ENCODE measurements at places on chromosomes 7 and 10.
A peak's percentile ranks its signal among the peaks of the same experiment; 100 is the strongest.

- no peak for DNase-seq
These were observed 391.3 kb downstream of the DNAJB6 start for GRCh38 chr7:157727964-157728615.

- DNase-seq, result no peak
These were observed 355.5 kb downstream of the GLRX3 start for GRCh38 chr10:130491693-130492050.

GRCh38 chr7:159121068-159121467 is 23.6 kb downstream of the VIPR2 start:
- no peak for DNase-seq

DNA sequence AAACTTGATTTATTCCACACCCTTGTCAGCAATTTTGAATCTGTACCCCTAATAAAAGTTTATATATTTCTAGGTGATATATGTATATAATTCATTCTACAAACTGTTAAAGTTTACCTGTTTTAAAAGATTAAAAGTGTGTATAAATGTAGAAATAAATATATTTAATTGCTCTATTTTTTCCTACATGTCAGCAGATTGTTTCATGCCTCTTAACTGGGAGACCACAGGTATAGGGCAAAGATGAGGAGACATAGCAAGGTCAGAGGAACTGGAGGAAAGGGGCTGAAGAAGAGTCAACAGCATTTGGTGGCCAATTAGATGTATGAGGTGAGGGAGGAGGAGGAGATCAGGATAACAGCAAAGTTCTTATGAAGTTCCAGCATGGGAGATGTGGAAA is 109.8 kb downstream of the GLCCI1 start:
- no peak for DNase-seq

GRCh38 chr10:89025453-89025852 is 34.9 kb downstream of the FAS start:
- no peak for DNase-seq

DNA sequence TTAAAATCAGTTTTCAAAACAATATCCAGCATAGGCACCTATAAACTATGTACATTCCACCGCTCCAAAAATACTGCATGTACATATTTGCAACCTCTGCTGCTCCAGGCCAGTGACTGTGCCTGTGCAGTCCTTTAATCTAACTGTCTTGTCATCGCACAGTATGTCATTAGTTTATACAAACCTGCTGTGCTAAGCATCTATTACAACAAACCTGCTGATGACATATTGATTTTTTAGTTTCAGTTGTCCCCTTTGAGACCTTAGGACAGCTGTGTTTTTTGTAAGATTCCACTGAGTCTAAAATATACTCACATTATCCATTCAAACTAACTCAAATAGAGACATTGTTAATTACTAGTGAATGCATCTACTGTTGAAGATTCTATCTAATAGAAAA is 33.1 kb downstream of the SEMA3C start:
- DNase-seq, result no peak

DNA sequence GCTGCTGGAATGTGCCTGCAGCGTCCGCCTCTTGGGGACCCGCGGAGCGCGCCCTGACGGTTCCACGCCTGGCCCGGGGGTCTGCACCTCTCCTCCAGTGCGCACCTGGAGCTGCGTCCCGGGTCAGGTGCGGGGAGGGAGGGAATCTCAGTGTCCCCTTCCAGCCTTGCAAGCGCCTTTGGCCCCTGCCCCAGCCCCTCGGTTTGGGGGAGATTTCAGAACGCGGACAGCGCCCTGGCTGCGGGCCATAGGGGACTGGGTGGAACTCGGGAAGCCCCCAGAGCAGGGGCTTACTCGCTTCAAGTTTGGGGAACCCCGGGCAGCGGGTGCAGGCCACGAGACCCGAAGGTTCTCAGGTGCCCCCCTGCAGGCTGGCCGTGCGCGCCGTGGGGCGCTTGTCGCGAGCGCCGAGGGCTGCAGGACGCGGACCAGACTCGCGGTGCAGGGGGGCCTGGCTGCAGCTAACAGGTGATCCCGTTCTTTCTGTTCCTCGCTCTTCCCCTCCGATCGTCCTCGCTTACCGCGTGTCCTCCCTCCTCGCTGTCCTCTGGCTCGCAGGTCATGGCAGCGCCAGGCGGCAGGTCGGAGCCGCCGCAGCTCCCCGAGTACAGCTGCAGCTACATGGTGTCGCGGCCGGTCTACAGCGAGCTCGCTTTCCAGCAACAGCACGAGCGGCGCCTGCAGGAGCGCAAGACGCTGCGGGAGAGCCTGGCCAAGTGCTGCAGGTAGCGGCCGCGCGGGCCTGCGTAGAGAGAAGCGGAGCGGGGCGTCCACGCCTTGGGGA is 645 bp downstream of the SLC26A4 start:
- DNase-seq, result no peak

DNA sequence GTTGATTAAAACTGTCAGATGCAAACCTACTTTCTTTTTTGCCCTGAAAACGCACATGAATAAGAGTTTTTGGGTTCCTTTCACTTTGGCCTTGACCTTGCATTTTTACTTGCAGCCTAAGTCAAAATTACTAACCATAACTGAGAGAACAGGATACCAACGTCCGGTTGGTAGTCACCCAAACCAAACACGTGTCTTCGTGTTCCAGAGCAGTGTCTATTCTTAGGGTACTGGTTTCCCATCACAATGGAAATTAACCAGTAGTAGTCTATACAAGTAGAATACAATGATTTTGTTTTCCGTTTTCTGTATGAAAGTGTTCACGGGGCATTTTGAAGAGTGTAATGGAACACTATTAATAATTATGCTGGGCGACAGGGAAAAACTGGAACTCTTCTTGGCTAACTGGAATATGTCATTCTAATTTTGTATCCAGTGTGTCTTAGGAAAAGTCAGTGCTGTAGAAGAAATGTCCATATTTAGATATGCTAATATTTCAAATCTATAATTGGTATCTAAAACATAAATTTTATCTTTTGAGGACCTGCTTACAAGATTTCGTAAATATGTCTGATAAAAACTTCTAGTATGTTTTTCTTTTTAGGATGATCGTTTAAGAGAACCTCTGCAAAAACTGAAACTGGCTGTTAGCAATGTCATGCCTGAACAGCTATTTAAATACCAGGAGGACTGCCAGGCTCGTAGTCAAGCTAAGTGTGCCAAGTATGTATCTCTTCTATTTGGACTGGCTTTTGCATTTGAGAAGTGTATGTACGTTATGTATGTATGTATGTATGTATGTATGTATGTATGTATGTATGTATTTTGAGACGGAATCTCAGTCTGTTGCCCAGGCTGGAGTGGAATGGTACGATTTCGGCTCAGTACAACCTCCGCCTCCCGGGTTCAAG is 40.9 kb downstream of the UBN2 start:
- DNase-seq, result no peak

- no peak for DNase-seq
These were observed 191.5 kb downstream of the PHTF2 start for GRCh38 chr7:77989981-77990566.

- peak; percentile 90 for DNase-seq
These were observed 6.8 kb downstream of the FAM131B start for GRCh38 chr7:143355450-143356385.

DNA sequence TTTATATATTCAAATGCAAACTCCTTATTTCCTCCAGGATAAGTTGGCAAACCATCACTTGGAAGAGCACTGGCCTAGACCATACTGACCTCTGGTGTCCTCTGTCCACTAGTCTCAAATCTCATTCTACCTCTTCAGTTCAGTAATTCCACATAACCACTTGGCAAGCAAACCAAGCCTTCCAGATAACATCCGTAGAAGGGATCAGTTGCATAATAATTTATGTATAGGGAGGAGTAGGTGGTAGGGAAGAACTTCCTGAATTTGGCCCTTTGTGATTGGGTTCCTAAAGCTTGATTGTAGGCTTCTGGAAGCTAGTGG is 55.0 kb downstream of the WAC start:
- no peak for DNase-seq

- DNase-seq, result no peak
These were observed 179.2 kb downstream of the RELN start for GRCh38 chr7:103810112-103810744.

GRCh38 chr7:1899196-1899595 is 229.1 kb downstream of the ELFN1 start:
- no peak for DNase-seq

- DNase-seq, result peak; percentile 51
These were observed 50.3 kb downstream of the FAM53B start for GRCh38 chr10:124693801-124694416.

- no peak for DNase-seq
These were observed 36.5 kb downstream of the C10orf71 start for GRCh38 chr10:49335364-49335972.

GRCh38 chr7:98831641-98832221 is 38.1 kb downstream of the TMEM130 start:
- no peak for DNase-seq

- no peak for DNase-seq
These were observed 134.1 kb downstream of the SH2D4B start for GRCh38 chr10:80671847-80672246.

GRCh38 chr7:116543664-116544063 is 18.8 kb downstream of the CAV1 start:
- DNase-seq, result no peak

DNA sequence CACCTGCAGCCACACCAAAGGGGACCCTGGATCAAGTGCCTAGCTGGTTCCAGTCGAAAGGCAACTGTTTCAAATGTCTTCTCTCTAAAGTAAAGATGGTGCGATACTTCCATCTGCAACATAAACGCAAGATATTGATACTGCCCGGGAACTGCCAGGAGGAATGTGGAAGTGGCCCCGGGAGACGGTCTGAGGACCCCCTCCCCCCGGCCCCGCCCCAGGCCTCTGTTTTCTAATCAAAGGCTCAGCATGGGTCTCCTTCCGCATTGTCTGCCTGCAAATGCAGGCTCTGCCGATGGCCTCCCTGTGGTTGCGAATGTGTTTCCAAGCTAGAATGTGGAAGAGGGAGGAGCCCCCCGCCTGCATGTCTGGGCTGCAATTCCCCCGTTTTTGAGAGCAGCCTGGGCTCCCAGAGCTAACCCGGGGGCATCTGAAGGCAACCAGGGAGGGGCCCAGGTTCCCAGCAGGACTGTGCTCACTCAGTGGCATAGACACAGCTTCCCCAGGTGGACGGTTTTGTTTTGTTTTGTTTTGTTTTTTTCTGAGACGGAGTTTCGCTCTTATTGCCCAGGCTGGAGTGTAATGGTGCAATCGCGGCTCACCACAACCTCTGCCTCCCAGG is 223.9 kb upstream of the PPP2R2D start:
- DNase-seq, result no peak

GRCh38 chr7:81236560-81236959 is 317.7 kb upstream of the SEMA3C start:
- no peak for DNase-seq

DNA sequence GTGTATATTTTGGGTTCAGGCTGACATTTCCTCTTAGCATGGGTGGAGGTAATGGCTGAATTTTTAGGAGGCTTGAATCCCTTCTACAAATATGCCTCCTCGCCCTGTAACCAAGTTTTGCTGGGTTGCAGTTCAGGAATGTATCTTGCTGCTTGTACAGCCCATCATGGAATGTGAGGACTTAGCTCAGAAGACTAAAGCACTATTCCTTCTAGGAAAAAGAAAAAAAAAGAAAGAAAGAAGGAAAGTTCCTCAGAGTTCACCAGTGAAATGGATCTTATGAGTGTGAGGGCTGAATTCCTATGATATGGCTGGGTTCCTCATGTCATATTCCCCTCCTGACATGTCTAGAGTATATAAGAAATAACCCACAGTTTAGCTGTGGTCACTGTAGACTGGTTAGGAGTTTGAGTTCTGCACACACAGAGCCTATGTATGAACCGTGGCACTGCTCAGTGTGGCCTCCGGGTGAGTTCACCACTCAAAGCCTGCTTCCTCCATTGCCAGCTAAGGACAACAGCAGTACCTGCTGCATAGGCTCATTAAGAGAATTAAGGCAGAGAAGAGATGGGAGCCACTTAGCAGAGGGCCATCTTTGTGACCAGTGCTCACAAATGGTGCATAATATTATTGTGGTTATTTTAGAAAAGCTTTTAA is 114.0 kb downstream of the TACC2 start:
- no peak for DNase-seq

- no peak for DNase-seq
These were observed 24.1 kb downstream of the WDR86 start for GRCh38 chr7:151385626-151386300.

- no peak for DNase-seq
These were observed 428.3 kb downstream of the TNS3 start for GRCh38 chr7:47153576-47153975.

GRCh38 chr10:24616536-24616935 is 107.2 kb downstream of the ARHGAP21 start:
- no peak for DNase-seq

GRCh38 chr7:95675632-95676031 is 79.3 kb upstream of the PDK4 start:
- DNase-seq, result no peak

- DNase-seq, result peak; percentile 39
These were observed 105.2 kb downstream of the NEURL1 start for GRCh38 chr10:103598654-103599115.

DNA sequence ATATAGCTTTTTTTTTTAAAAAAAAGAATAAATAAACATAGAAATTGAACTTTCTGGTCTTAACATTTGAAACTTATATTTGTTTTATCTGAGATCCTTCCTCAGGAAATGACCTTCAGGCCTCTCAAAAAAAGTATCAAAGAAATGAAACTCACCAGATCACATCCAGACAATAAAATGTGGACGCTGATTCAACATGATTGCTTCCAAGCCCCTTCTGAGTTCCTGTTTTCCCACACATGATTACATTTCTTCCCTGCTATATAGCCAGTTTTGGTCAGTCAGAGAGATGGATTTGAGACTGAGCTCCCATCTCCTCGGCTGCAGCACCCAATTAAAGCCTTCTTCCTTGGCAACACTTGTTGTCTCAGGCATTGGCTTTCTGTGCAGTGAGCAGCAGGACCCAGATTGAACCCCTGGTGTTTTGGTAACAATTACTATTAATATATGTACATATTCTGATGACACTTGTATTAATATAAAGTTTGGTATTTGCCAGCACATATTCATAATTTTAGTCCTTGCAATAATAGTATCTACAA is 21.8 kb upstream of the SVIL start:
- no peak for DNase-seq

DNA sequence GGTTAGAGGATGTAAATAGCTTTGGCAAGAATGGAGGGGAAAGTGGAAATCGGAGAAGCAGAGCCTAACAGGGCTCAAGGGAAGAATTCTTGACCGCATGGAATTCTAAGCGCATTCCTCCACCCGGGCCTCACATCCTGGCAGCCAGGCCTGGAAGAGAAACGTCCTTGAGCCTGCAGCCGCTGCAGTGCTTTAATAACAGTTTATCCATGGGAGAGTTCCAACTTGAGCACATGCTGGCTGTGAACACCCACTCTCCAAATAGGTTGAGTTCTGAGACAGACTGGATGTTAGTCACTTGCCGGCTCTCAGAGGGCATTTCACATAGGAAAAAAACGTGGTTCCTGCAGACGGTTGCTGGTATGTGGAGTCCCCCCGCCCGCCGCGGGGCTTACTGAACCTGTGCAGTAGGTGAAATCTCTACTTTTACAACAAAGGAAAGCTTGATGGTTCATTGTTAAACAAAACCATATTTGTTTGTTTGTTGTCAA is 61.4 kb upstream of the STEAP1B start:
- DNase-seq, result peak; percentile 92

DNA sequence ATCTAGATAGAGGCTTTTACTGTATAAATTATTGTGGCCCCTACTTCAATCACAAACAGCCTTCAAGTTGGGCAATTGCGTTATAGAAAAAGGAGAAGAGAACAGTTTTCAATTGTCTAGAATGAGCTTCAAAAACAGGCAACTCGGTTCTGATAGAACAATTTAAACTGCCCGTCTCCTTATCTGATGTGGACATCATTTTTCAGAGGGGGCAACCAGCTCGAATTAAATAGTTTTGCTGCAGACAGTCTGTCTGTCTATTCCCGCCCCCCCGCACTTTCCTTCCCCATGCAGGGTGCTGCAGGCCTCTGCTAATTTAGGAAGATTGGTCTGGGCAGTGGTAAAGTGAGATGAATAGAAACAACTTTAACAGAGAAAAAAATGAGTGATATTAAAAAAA is 58.4 kb downstream of the BUB3 start:
- no peak for DNase-seq
